ENCODE measurements at places on chromosomes 6 and 20. TPM values are rescaled to one million over a fixed set of nuclear protein-coding genes. Genes with fewer than 3 reads are reported as not detected.
A peak's percentile ranks its signal among the peaks of the same experiment; 100 is the strongest.

DNA sequence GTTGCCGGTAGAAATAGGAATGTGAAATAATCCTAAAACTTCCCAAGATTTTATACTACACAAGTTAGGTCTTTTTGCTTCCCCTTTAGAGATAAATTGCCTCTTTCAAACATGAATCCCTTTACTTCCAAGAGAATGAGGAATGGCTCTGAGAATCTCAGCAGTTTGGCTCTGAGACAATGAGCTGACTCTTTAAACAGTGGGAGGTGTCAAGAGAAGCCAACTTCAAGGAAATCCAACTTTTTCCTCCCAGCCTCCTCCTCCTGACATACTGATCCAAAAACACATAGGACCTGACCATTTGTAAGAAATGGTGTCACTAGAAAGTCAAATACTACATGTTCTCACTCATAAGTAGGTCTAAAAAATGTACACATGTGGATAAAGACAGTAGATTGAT, 154.2 kb downstream of the ALDH8A1 start:
- H3K27me3 ChIP-seq, result no peaks in the 10 kb centered on the region
- H3K4me3 ChIP-seq, result no peak overlapping the region
- H3K4me1 ChIP-seq, result peaks cover 17% of the 10 kb centered on the region
- H3K36me3 ChIP-seq, result no peaks in the 10 kb centered on the region
- no peak for DNase-seq
- H3K27ac ChIP-seq, result no peak overlapping the region

DNA sequence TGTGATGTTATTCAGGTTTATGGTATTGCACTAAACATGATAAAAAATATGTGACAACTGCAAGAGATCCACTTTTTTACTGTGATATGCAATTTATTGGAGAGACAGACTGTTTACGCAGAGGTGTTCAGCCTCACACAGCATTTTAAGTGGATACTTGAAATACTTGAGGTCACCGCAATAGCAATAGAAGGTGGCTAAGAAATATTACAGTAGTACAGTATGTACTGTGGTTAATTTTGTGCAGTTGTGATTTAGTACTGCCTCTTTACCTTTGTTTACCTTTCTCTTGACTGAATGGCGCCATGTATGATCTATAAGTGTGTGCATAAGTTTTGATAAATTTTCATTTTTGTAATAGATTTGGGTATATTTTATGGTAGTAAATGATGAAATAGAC, 17.4 kb downstream of the MACROD2 start:
- no peaks in the 10 kb centered on the region for H3K4me1 ChIP-seq
- no peak for DNase-seq
- no peaks in the 10 kb centered on the region for H3K27me3 ChIP-seq
- H3K36me3 ChIP-seq, result no peaks in the 10 kb centered on the region

GRCh38 chr6:33827546-33828451, 24.0 kb upstream of the MLN start:
- no peaks in the 10 kb centered on the region for H3K4me1 ChIP-seq
- H3K4me3 ChIP-seq, result no peak overlapping the region
- H3K27me3 ChIP-seq, result peaks cover 3% of the 10 kb centered on the region
- DNase-seq, result no peak
- no peak overlapping the region for H3K27ac ChIP-seq

GRCh38 chr20:35502352-35502751, 27.1 kb downstream of the C20orf173 start:
- DNase-seq, result no peak
- no peak overlapping the region for H3K27ac ChIP-seq
- H3K27me3 ChIP-seq, result no peaks in the 10 kb centered on the region
- H3K4me3 ChIP-seq, result no peak overlapping the region

DNA sequence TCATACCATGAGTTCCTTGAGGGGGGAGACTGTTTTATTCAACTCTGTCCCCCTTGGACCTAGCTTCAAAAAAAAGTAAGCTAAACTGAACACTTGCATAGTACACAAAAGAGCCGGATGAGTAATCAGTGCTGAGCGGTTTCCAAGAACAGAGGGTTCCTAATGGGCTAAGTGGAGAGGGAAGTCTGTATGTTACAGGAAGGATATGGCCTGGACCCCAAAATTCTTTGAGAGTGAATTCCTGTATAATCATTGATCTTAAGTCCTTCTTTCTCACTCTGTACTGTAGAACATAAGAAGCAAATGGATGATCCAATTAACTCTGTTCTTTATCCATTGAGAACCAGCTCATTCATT, 324.7 kb upstream of the CNR1 start:
- no peak for DNase-seq
- peak overlapping the region; percentile 37 for H3K27ac ChIP-seq
- no peak overlapping the region for H3K4me3 ChIP-seq
- no peaks in the 10 kb centered on the region for H3K27me3 ChIP-seq
- no peaks in the 10 kb centered on the region for H3K36me3 ChIP-seq

DNA sequence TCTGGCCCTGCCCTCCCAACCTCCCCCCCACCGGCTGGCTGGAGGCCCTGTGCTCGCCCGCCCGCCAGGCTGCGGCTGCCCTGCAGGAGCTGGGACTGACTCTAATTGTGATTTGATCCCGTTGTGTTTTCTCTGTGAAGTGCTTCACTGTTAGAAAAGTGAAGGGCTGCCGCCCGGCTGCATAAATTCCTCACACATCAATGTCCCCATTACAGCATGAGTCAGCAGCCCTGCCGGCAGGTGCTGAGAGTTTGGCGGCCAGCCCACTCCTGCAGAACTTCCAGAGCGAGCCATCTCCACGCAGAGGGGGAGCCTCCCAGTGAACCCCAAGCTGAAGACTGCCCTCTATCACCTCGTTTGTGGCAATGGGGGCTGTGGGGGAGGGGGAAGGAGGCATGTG, 137.9 kb downstream of the DLL1 start:
- peak overlapping the region; percentile 72 for H3K27ac ChIP-seq
- H3K27me3 ChIP-seq, result no peaks in the 10 kb centered on the region
- DNase-seq, result peak; percentile 58
- peaks cover 17% of the 10 kb centered on the region for H3K4me1 ChIP-seq
- peak overlapping the region; percentile 20 for H3K4me3 ChIP-seq

DNA sequence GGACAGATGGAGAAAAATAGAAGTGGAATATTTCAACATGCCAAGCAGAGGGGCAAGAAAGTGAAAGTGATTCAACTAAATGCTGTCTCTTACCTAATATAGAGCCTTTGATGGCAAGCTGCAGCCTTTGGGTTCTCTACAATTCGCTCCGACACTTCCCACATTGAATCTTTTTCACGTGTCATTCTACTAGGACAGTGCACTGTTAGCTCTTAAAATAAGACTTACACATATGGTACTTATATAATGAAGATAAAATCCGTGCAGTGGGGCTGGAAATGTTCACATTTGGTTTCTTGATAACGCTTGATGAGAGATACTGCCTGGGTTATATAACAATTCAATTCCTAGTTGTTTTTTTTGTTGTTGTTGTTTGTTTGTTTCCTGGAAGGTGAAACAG, 502.4 kb downstream of the LMBRD1 start:
- no peak overlapping the region for H3K27ac ChIP-seq
- no peaks in the 10 kb centered on the region for H3K36me3 ChIP-seq
- H3K4me3 ChIP-seq, result no peak overlapping the region
- H3K4me1 ChIP-seq, result no peaks in the 10 kb centered on the region
- no peaks in the 10 kb centered on the region for H3K27me3 ChIP-seq

DNA sequence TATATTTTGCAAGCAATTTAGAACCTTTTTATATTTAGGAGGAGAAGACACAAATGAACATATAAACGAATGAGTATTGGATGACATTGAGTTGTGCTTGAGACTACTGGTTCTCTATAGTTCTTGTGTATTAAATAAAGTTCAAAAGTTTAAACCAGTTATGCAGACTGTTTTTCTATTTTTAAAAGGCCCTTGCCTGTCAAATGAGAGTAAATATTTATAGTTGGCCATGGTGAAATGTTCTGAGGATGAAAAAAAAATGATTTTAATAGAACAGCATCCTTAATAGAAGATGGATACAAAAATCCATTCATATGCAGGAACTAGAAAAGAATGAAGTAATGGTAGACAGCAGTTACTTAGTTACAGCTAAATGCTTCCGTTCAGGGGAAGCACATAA, 63.5 kb upstream of the COL10A1 start:
- H3K27me3 ChIP-seq, result no peaks in the 10 kb centered on the region
- H3K27ac ChIP-seq, result no peak overlapping the region
- H3K4me3 ChIP-seq, result no peak overlapping the region
- H3K36me3 ChIP-seq, result no peaks in the 10 kb centered on the region
- H3K4me1 ChIP-seq, result peaks cover 21% of the 10 kb centered on the region

DNA sequence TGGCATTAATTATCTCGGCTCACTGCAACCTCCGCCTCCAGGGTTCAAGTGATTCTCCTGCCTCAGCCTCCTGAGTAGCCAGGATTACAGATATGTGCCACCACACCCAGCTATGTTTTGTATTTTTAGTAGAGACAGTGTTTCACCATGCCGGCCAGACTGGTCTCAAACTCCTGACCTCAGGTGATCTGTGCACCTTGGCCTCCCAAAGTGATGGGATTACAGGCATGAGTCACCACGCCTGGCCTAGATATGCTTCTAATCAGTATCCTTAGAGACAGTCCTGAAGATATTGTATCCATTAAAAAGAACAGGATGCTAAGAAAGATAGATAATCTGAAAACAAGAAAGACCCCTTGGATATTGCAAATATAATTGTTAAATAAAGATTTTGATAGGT, 3.1 kb upstream of the IPCEF1 start:
- H3K27me3 ChIP-seq, result no peaks in the 10 kb centered on the region
- no peak overlapping the region for H3K27ac ChIP-seq
- no peaks in the 10 kb centered on the region for H3K4me1 ChIP-seq
- no peak overlapping the region for H3K4me3 ChIP-seq
- no peak for DNase-seq

DNA sequence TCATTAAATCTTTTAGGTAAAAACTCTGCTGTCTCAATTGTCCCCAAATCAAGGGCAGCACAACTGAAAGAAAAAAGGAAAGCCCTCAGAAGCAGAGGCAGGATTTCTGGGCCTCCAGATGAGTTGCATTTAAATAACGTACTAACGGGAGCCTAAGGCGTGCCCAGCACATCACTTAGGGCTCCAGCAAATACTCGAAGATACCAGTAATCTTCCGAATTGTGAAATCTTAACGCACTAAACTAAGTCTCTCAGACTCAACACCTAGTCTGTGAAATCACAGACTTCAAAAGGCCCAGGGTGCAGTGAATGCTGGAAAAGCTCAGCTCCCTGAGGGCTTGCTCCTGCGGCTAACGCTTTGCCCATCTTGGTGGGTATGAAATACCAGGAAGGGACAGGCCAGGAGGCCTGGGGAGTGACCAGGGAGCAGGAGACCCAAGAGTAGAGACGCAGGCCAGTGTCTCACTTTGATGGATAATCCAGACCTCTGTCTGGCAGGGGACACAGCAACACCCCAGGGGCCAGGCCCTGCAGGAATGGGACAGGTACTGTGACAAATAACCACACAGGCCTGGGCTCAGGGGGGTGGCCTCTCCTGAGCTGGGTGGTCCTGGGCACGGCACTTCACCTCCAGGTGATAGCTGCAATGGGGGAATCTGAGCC, 36.4 kb downstream of the RRBP1 start:
- no peaks in the 10 kb centered on the region for H3K27me3 ChIP-seq
- peaks cover 56% of the 10 kb centered on the region for H3K4me1 ChIP-seq
- peak overlapping the region; percentile 29 for H3K27ac ChIP-seq
- H3K4me3 ChIP-seq, result no peak overlapping the region
- no peak for DNase-seq
- no peaks in the 10 kb centered on the region for H3K36me3 ChIP-seq

GRCh38 chr6:166907871-166908806, 48.2 kb downstream of the RNASET2 start:
- H3K36me3 ChIP-seq, result no peaks in the 10 kb centered on the region
- DNase-seq, result no peak
- H3K27me3 ChIP-seq, result peaks cover 8% of the 10 kb centered on the region
- no peak overlapping the region for H3K4me3 ChIP-seq
- H3K4me1 ChIP-seq, result no peaks in the 10 kb centered on the region

DNA sequence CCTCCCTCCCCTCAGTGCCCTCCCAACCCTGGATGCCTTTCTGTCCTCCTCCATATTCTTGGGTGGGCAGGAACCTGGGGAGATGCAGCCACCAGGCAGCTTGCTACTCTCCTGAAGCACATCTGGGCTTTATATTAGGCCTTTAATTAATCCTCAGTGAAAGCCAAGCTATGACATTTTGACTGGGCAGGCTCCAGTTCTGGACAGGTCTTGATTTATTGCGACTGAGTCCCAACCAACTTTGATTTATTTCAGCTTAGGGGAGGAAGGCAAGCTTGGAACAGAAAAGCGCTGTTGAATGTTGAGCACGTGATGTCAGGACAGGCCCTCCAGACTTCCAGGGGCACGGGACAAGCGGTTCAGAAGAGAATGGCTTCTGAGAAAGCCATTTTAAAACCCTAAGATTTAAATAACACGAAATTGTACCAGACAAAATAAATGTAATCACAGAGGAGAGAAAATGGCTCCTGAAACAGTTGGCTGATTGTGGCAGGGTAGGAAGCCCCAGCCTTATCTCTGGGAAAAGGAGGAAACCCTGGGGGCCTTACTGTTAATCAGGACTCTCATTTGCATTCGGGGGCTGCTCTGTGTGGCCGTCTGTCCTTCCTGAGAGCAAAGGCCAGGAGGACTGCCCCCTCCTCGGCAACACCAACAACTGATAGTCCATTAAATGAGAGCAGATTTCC, 294.2 kb downstream of the FOXC1 start:
- no peaks in the 10 kb centered on the region for H3K4me1 ChIP-seq
- DNase-seq, result no peak
- H3K27me3 ChIP-seq, result no peaks in the 10 kb centered on the region

DNA sequence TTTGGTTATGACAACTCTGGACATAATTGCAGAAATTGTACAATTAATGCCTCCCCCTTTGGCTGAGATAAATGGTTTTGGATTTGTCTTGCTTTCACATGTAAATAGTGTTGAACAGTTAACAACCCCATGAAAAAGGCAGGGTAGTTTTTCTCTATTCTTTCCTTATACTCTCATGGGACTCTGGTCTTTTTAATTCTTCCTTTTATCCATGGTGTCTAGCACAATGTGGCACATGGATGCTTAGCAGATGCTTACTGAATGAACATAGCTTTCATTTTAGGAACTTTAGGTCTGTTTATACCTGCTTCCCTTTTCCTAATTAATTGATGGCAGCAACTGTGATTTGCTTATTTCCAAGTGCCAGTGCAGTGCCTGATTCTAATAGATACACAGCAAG, 75.6 kb downstream of the NCOA3 start:
- H3K27me3 ChIP-seq, result no peaks in the 10 kb centered on the region
- peaks cover 64% of the 10 kb centered on the region for H3K4me1 ChIP-seq
- no peak for DNase-seq
- no peak overlapping the region for H3K4me3 ChIP-seq
- no peaks in the 10 kb centered on the region for H3K36me3 ChIP-seq

DNA sequence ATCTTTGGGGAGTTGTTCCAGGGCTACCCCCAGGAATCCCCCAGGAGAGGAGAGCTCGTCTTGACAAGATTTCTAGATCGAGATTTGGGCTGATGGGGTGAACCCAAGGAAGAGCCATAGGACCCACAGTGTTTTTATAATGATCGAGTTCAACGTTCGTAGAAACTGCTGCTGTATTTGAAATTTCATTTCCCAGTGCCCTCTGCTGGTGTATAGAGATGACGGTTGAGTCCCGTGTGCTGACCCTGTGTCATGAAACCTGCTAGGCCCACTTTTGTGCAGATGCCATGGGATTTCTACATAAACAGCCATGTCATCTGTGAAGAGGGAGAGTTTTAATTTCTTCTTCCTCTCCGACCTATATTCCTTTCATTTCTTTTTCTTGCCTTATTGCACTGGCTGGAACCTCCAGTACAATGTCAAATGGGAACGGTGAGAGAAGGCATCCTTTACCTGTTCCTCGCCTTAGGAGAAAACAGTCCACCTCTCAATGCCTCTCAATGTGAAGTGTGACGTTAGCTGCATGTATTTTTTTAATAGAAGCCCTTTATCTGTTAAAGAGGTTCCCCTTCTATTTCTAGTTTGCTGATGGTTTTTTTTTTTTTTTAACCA, 28.6 kb upstream of the NTSR1 start:
- no peak overlapping the region for H3K4me3 ChIP-seq
- H3K27ac ChIP-seq, result no peak overlapping the region
- no peaks in the 10 kb centered on the region for H3K36me3 ChIP-seq
- H3K4me1 ChIP-seq, result no peaks in the 10 kb centered on the region
- no peak for DNase-seq

The COL9A3 gene
- total RNA-seq, result 4.1 TPM

The IL17A gene
- not detected for total RNA-seq
